ENCODE measurements at places on chromosomes 11 and 22. TPM values are rescaled to one million over a fixed set of nuclear protein-coding genes. Genes with fewer than 3 reads are reported as not detected.
A peak's percentile ranks its signal among the peaks of the same experiment; 100 is the strongest.

DNA sequence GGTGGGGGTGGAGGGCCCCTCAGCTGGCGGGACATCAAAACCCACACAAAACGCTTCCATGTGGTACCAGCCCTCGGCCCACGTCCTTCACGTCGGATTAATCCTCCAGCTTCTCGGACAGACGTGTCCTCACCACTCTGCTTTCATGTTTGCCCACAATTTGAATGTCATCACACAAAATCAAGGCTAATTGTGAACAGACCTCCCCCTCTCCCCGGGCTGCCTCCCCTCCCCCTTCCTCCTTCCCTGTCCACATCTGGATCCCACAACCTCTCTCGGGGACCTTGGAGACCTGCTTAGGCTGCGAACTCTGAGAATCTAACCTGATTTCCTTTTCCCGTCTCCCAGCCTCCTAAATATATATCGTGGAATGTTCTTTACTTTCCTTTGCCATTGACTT is 262.9 kb downstream of the MN1 start:
- no peak for DNase-seq

Gene BRSK2
- 38.5 TPM for total RNA-seq

Gene GLB1L3
- total RNA-seq, result 0.45 TPM

- DNase-seq, result no peak
Observed at GRCh38 chr11:115036406-115037180, 358.3 kb downstream of the NXPE2 start.

DNA sequence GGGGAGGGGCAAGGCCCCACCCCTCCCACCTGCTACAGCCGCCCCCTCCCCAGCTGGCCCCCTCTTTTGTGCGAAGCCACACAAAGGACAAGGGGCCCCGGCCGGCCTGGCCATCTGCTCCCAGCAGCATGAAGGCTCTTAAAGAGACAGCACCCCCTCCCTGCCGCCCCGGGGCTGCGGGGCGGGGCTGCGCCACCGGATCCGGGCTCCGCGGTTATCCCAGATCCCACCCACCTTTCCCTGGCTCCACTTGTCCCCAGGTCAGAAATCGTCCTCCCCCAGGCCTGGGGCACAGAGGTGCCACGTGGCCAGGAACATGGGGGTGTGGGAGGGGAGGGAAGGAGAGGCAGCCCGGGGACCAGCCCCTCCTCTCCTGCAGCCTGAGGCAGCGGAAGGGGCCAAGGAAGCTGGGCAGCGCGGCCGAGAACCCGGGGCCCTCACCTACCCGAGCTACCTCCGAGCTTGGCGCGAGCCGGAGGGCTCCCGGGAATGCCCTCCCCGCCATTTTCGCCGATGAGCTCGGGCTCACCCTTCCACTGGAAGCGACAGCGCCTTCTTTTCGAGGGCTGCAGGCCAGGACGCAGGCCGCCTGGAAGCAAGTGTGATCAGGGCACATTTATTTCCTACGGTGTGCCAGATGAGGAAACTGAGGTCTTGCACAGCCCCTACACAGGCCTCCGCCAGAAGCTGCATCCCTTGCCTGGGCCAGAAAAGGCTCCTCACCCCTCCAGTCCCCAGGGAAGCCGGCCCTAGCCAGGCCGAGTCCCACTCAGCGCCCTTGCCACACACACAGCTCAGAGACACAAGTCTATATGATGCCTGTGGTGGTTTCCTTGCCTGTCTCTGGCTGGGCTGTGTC is 2.5 kb upstream of the RCOR2 start:
- peak; percentile 72 for DNase-seq

Gene IFITM10
- 4.5 TPM for total RNA-seq

GRCh38 chr11:123833095-123833494 is 26.9 kb upstream of the OR6M1 start:
- DNase-seq, result no peak

Data from cerebellum (tissue), 4 donors.